ENCODE measurements at places on chromosomes 6 and 20.

DNA sequence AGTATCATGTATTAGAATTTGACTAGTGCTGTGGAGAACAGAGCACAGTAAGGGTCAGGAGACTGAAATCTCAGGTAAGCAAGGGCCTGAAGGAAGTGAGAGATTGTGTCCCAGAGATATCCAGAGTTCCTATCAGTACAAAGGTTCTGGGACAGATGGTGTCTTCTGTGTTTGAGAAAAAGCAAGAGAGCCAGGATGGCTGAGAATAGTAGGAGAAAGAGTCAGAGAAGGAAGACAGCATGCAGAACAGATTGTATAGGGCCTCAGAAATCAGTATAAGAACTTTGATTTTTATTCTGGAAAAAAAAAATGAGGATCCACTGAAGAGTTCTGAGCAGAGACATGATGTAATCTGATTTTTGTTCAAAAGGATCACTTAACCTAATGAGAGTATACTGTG lies 74.8 kb upstream of the PLN start:
- DNase-seq = no peak

DNA sequence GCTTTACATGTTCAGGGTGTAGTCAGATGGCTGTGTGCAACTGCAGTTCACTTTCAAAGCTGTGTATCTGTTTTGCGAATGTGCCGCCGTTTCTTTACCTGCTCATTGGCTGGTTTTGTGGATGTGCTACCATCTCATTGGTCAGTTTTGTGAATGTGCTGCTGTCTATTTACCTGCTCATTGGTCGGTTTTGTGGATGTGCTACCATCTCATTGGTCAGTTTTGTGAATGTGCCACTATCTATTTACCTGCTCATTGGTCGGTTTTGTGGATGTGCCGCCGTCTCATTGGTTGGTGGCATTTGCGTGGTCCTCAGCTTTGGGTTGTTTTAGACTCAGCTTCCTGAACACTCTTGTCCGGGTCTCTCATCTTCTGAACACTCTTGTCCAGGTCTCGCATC lies 40.5 kb upstream of the BHLHE23 start:
- no peak for DNase-seq

GRCh38 chr6:83601119-83601518 lies 88.8 kb downstream of the PRSS35 start:
- no peak for DNase-seq

- no peak for DNase-seq
Measured at GRCh38 chr20:24796236-24796635, 152.8 kb upstream of the CST7 start.

DNA sequence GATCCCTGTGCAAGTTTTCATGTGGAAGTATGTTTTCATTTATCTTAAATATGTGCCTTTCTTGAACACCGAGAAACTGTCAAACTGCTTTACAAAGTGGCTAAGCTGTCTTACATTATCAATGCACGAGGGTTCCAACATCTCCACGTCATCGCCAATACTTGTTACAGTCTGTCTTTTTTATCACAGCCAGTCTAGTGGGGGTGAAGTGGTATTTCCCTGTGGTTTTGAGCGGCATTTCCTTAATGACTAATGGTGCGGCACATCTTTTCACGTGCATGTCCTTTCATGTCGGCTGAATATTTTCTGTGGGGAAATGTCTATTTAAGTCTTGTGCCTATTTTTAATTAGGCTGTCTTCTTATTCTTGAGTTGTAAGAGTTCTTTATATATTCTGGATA lies 280.4 kb downstream of the FOXC1 start:
- no peak for DNase-seq

DNA sequence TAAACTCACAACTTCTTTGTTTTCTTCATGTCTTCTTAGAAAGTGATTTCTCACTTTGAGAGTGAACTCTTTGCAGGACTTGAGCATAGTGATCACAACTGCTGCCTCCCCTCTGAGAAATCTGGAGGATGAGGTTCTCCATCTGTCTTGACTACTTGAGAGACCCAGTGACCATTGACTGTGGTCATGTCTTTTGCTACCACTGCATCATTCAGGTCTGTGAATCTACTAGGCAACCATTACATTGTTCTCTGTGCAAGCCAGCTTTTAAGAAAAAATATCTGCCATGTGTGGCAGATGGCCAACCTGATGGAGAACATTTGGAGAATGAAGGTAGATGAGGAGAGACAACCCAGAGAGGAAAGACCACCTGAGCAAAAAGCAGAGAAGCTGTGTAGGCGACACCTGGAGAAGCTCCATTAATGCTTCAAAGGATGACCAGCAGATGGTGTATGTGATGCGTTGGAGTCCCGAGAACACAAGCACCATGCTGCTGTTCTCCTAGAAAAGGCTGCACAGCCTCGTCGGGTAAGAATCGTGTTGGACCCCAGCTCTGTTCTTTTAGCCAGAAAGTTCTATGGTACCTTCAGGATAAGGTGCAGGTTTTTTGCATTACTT lies 25.1 kb upstream of the TRIM26 start:
- no peak for DNase-seq

DNA sequence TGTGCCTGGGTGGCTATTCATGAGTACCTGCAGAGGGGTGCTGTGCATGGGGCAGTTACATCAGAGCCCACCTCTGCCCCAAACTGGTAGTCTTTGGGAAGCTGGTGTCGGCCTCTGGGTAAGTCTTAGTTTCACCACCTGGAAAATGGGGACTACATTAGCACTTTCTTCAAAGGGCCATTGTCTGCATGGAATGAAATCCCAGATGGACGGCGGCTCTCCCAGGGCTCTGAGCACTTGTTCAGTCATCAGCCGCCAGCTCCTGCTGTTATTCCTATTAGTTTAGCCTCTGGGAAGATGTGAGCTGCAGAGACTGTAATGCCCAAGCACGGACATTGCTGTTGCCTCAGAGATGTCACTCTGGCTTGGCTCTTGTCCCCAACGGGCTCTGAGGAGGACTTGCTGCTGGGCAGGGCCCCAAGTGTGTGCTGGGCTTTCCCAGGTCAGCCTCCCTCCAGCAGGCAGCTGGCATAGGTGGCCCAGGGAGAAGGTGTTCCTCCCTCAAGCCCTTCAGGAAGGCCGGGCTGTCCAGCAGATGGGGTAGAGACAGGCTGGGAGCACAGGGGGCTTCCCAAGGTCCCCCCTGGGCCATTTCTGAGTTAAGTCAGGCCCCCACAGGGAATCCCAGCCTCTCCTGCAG lies 268.3 kb downstream of the TFAP2C start:
- DNase-seq = no peak

GRCh38 chr20:50704971-50705370 lies 13.6 kb upstream of the RIPOR3 start:
- no peak for DNase-seq

DNA sequence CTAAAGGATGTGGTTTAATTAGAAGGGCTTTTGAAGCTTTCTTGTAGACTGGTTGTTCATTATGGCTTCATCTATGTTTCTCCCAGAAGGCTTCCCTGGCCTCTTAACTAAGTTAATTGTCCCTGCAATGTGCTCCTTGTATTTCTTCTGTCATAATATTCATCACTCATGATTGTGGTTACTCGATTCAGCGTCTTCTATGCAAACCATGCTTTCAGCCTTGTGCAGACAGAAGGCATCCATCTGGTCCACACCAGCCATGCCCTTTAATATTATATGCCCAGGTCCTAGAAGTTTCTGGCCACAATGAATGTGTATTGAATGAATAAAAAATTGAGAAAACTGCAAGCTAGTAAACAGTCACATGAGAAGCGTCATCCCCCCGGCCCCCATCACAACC lies 163.2 kb downstream of the KHDC1L start:
- no peak for DNase-seq

DNA sequence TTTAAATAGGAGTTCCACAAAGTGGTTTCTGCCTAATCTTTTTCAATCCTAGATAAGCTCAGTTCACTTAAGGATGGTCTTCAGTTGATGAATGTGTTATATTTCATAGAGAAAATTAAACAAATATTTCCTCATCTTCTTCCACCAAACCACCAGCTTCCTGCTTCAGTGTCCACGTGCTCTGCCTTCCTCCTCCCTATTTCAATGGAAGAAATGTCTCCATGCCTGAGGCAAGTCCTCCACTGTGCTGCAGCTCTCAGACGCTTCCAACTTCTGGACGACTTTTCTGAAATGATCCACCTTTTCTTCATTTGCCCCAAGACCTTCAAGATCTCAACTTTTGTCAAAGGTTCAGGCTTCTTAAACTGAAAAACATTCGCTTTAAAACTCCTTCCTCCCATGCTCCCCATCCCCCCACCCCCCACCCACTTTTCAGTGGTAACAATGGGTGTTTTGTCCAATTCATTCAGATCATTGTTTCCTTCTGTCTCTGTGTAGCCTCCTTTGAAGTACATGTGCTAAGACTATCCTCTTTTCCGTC lies 25.3 kb upstream of the FABP7 start:
- no peak for DNase-seq

GRCh38 chr20:6707321-6707831 lies 60.1 kb upstream of the BMP2 start:
- no peak for DNase-seq

DNA sequence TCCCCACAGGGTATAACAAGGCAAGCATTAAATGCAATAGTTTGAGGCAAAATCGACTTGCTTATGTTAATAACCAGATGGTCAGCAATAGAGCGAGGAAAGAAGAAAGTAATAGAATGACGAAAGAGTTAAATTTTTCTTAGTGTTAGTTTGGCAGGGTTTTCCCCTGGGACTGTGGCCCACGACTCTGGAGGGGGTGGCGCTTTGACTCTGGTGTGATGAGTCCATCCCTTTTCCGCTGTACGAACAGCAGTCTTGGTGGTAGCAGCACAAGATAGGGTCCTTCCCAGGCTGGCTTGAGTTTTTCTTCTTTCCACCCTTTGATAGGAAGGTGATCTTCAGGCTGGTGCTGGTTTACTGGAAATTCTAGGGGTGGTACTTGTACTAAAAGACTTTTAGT lies 69.2 kb upstream of the GMDS start:
- DNase-seq = no peak

DNA sequence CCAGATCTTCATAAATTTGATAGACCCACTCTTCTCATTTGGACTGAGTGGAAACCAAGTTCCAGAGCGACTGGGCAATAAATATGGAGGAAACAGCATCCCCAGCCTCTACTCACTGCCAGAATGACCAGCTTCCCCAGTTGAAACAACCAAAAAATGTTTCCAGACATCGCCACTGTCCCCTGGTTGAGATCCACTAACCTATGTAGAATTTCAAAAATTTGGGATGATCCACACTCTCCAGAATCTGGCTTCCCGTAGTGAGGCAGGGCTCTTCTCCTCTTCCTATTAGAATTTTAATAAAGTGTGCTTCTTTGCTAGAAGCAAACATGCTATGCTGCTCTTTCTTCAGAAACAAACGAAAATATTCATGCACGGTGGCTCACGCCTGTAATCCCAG lies 287.0 kb upstream of the SUPT3H start:
- no peak for DNase-seq

- no peak for DNase-seq
Measured at GRCh38 chr20:58829531-58829941, 21.2 kb downstream of the GNAS-AS1 start.

- DNase-seq = no peak
Measured at GRCh38 chr6:11425431-11425871, 112.1 kb upstream of the TMEM170B start.

- DNase-seq = no peak
Measured at GRCh38 chr6:11384531-11385309, 152.3 kb upstream of the NEDD9 start.

- no peak for DNase-seq
Measured at GRCh38 chr6:153028286-153028685, 25.8 kb upstream of the MTRF1L start.

- no peak for DNase-seq
Measured at GRCh38 chr6:4380881-4381281, 245.5 kb upstream of the ECI2 start.

DNA sequence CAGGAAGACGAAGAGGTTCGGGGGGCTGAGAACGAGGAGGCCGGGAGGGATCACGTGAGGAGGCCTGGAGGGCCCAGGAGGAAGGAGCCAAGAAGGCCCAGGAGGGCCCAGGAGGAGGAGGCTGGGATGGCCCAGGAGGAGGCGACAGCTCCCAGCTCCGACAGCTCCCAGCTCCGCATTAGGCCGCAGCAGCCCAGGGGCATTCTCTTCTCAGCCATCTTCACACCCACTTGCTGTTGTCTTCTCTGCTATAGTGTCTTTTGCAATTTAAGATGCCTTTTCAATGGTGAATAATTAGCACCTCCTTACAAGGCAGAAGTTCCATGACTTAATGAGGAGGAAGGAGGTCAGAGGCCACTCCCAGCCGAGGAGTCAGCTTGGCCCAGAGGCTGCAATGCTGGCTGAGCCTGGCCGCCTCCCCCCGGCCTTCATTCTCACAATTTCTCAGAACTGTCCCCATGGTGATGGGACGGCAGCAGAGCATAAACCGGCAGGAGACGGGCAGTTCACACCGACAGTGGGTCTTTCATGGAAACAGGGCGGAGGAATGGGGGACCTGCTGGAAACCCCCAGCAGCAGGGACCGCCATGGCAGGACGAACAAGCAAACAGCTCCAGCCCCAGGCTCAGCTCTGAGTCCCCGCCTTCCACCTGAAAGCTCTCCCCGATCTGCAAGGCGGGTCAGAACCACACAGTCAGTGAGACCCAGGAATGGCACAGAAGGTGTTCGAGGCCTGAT lies 45.1 kb downstream of the WDR27 start:
- no peak for DNase-seq

- no peak for DNase-seq
Measured at GRCh38 chr6:150797949-150798348, 67.6 kb upstream of the MTHFD1L start.

- DNase-seq = no peak
Measured at GRCh38 chr6:15761045-15761502, 98.2 kb upstream of the DTNBP1 start.

- no peak for DNase-seq
Measured at GRCh38 chr6:80209430-80209829, 103.0 kb downstream of the BCKDHB start.

Data from naive thymus-derived CD4-positive, alpha-beta T cell (primary cell).